HuH-7 (cell line): ENCODE measurements at places on chromosomes 12 and 14.
A peak's percentile ranks its signal among the peaks of the same experiment; 100 is the strongest.

DNA sequence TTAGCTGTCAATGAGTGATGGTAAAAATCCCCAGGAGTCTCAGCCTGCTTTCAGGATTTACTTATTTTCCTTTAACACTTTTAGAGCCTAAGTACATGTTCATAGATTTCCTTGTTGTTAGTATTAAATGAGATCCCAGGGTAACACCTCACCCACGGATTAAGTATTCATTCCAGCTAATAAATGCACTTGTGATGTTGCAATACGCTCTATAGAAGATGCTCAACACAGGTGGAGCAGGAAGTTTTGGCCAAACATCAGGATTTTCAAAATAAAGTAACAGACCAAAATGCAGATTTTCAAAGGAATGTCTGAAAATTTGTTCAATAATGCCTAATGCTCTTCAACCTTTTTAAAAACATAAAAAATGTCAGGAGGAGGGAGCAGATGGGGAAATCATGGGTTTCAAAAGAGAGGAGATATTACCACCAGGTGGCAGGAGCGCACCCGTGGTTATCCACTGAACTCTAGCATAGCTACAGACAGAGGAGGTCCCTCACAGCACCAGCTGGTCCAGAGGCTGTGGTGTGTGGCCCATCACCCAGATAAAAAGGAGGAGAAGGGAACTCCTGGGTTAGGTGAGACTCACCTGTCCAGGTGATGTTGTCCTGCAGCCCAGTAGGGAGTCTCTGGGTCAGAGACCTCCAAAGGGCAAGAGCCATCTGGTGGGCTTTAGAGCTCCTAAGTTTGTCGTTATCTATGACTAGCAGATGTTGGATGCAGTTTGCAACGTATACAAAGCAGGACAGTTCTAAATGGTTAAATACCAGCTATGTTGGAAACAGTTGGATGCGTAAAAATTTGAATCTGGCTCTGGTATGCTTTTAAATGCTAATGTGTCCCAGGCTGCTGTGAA, 1158.4 kb upstream of the TMEM132C start:
- peak; percentile 37 for DNase-seq

DNA sequence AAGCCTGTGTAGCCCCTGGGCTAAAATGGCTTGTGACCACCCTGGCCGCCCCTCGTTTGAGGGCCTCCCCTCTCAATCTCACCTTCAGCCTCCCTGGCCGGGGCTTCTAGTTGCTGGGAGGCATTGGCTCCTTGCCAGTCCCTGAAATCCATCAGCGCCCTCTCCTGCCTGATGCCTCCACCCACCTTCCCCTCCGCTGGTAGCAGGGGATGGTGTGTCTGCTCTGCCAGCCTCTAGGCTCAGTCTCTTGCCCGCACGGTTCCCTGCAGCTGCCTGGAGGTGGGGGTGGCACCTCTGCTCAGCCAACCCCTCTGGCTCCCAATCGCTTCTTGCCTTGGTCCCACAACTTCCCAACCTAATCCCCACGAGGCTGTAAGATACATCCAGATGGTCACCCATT, 167.9 kb downstream of the PHETA1 start:
- no peak for DNase-seq

DNA sequence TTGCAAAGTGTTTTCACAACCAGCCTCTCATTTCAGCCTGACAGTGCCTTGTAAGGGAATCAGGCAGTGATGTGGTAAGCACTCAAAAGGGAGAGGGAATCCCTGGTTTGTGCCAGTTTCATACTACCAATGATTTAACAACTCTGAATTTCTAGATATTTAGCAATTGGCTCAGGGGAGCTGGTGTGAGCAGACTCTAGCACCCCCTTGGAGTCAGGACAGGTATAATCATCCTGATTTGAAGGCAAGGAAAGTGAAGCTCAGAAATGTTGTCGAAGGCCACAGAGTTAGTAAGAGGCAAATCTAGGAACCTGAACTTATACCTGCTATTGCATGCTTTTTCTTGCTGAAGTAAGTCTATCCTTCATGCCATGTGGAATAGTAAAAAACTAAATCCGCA, 63.1 kb upstream of the DACT1 start:
- no peak for DNase-seq

DNA sequence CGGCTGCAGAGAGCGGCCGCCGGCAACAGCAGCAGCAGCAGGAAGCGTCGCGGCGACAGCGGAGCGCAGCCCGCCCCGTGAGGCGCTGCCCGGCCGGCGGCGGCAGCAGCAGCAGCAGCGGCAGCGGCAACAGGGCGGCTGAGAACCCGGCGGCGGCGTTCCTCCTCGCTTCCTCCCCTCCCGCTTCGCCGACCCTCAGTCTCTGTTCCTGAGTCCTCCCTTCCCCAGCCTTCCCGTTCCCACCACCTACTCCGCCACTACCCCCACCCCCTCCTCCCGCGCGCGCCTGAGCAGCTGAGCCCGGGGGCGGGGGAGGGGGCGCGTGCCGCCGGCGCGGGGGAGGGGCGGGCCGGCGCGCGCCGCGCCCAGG, 310 bp downstream of the BICDL1 start:
- peak; percentile 42 for DNase-seq

DNA sequence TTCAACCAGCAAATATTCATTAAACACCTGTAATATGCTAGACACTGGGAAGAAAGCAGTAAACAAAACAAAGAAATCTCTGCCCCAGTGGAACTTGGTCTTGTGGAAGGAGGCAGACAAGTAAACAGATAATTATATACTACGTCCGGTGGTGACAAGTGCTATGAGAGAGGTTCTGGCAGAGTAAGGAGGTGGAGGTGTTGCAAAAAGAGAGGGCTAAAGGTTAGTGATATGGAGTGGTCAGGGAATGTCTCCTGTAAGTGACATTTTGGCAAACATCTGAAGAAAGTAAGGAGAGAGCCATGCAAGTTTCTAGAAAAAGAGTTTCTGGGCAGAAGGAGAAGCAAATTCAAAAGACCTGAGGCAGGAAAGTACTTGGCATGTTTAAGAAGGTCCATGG, 73.4 kb downstream of the RIC8B start:
- DNase-seq, result no peak

- peak; percentile 4 for DNase-seq
Observed at GRCh38 chr12:115261691-115262398, 577.9 kb upstream of the TBX3 start.
